H4 (cell line): ENCODE measurements at places on chromosomes 5 and 9.

DNA sequence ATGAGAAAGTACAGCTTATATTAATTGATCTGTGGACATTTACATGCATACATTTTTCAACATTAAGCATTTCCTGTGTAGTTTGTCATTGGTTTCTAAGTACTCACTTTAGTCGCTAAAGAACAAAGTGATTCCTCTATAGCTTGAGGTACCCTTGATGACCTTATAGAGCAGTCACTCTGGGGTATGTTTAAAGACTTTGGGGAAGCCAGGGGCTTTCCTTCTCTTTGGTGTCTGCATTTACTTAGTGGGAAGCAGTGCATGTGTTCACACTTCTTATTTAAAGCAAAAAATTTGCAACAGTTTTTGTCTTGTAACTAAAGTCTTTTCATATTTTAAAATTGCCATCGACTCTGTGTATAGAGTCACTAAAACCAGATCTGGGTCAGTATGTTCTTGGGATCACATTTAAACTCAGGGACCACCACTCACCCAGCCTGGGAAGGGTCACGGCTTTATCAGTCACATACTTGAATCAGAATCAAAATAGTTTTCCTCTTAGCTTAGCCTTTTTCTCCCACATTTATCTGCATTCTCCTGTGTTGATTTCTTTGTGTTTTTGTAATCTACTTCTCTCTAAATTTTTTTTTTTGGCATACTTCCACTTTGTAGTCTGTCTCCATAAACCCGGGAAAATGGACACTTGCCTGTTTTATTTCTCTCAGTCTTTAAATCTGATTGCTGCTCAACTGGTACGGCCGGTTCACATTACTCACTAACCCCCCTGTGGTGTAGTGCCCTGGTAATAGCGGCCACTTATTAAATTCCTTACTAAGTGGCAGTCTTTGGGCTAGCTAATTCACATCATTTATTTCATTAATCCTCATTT lies 143.9 kb upstream of the FBN2 start:
- no peak for DNase-seq

GRCh38 chr5:79961716-79962574 lies 29.1 kb downstream of the MTX3 start:
- no peak for DNase-seq

- no peak for DNase-seq
Measured at GRCh38 chr5:97135868-97136267, 6.5 kb downstream of the LIX1 start.

- DNase-seq: no peak
Measured at GRCh38 chr5:173235499-173236394, 741 bp upstream of the NKX2-5 start.

DNA sequence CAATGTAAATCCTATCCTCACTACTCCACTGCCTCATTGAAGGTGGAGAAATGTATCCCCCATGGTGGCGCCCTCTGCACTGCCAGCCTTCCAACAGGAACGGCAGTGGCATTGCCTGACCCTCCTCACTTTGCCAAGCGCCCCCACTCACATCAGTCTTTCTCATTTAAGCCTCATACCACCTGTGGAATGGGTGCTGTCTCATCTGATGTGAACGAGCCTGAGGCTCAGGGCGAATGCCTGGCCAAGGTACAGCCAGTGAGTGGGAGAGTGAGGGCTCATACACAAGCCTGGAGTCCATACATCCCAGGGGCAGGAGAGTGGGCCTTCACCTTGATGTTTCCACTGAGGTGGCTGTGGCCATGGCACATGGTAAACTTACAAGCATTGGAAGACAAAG lies 10.3 kb downstream of the F2RL2 start:
- DNase-seq: no peak

- no peak for DNase-seq
Measured at GRCh38 chr9:72150661-72151060, 1.4 kb downstream of the GDA start.

- DNase-seq: no peak
Measured at GRCh38 chr5:98031496-98031895, 742.0 kb upstream of the RGMB start.

DNA sequence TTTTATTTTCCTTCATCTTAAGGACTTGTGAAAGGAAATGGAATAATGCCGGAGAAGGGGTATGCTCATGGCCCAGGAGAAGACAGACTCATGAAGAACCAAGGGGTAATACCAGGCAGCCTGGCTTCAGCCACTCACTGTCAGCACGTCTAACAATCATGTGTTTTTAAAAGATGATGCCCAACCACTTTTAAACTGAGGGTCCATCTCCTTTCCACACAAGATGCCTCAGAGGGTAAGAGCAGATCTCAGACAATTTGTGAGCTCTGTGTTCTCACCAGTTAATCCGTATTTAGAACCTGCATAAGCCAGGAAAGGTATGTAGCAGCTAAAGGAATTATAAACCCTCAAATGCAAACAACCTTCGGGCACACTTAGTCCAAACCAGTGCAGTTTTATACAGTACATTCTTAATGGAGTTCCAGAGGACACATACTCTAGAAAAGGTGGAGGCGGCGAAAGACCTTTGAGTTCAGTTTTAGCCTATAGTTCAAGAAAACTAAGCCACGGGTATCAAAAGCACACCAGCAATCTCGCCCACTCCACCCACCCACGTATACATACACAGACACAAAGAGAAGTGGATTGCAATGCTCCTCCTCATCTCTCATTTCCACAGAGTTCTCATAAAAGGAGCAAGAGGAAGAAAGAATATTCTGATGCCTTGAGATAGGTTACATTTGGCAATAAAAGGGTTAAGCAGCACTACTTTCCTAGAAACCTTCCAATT lies 2.6 kb downstream of the DIAPH1 start:
- DNase-seq: no peak

DNA sequence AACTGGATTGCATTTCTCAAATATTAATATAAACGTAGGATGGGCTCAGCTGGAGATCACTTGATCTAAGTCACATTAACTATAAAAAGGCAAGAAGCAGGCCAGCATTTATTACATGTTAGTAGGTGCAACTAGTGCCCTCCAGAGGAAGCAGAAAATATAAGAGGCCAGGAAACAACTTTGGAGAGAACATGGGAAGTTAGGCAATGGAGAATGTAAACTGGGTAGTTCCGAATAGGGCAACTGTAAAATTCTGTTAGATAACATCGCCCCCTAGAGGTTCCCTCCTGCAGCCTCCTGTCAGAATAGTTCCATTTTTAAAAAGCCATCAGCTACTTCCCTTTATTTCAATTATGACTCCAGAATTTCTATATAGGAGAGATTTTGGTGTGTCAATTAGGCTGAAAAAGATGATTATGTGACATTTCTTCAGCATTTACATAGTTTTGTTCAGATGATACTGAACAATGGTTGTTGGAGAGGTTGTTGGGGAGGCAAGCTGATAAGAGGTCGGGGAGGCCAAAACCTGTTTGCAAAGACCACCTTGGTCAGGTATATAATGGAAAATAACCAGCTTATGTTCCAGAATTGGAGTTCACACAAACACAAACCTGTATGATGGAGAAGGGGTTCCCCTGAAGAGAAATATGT lies 22.4 kb downstream of the CCL28 start:
- DNase-seq: peak; percentile 94

DNA sequence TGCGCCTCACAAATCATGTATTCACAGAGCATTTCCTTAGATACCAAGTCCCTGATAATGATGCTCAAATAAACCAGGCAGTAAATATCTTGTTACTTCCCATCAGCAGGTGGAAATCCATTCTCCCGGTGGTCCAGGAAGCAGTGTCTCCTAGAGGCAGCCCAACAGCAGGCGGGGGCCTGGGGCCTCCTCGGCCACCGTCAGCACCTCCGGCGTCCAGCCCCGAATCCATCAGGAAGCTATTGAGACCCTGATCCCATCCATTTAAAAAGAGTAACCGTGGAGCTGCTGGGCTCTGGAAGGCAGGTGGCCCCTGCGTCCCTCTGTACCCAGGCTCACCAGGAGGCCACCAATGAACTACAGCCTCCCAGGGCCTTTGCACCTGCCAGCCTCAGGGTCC lies 54.0 kb downstream of the VAV2 start:
- no peak for DNase-seq

GRCh38 chr5:147415651-147416050 lies 94.2 kb downstream of the DPYSL3 start:
- DNase-seq: no peak

- DNase-seq: no peak
Measured at GRCh38 chr5:54113060-54113459, 197.3 kb downstream of the ARL15 start.

DNA sequence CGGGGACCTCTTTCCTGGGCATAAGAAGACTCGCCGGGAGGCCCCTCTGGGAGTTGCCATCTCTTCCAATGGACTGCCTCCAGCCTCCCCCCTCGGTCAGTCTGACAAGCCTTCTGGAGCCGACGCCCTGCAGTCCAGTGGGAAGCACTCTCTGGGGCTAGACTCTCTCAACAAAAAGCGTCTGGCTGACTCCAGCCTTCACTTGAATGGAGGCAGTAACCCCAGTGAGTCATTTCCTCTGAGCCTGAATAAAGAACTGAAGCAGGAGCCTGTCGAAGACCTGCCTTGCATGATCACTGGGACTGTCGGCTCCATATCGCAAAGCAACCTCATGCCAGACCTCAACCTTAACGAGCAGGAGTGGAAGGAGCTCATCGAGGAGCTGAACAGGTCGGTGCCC lies 28.4 kb upstream of the LTC4S start:
- peak; percentile 63 for DNase-seq

DNA sequence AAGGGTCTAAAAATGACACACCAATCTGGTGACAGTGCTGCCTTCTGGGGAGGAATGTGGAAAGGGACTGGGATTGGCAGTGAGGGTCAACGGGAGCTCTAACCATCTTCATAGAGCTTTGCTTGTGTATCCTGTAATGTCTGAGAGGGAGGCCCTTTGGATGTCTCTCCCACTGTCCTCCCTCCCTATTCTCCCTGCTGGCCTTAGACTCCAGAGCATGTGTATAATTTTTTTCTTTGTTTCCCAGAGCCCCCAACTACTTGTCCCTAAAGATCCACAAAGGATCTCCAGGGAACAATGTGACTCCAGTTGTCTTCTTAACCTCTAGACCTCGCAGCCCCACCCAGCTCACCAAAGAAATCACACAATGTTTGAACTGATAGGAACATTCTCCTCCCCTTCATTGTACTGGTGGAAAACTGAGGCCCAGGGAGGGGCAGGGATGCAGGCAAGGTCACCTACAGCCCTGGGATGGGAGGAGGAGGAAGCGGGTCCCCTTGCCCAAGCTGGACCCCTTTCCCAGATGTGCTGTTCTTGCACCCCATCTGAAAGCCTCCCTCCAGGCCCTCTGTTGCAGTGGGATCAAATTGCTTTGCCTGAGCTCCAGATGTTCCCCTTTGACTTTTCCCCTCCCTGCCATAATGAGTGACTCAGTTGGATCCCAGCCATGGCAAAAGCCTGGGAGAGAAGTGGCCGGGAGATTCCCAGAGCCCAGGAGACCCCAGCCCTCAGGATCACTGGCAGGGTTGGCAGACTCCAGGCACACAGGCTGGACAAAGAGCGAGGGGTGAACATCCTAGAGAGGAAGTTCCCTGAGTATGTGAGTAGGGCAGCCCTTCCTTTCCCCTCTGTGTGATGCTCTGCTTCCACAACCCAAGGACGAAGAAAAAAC lies 21.8 kb downstream of the SPARC start:
- no peak for DNase-seq

DNA sequence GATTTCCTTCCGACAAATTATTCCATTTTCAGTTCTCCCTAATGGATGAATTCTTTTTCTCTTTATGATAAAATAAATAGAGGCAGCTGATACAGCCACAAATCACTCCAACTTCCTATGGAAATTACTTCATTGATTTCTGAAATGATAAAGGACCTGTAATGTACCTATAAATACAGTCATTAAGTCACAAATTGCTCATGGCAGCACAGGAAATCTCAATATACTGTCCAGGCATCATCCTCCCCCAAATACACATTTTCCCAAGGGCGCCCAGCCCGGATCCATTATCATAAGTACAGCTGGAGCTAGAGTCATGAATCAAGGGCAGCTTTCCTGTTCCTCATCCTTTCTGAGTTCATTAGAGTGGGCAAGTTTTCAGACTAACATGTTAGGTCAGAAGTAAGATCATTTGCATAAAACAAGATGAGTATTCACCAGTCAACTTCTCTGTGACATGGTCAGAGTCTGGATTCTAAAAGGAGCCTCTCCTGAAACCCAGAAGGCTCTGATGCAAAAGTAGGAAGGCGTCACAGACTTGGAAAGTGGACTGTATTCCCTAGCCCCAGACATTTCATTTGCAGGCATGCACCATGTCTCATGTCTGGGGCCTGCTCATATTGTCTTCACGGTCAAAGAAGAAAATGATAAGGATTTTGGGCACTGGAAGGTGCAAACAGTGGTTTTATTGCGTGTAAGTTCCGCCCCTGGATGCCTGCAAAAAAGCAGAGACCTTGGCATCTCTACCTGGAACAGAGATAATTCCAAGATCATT lies 383.2 kb downstream of the PLK2 start:
- DNase-seq: no peak

GRCh38 chr5:82839881-82840280 lies 237.3 kb downstream of the TMEM167A start:
- DNase-seq: no peak

- no peak for DNase-seq
Measured at GRCh38 chr5:154372661-154373060, 73.1 kb upstream of the SAP30L start.

DNA sequence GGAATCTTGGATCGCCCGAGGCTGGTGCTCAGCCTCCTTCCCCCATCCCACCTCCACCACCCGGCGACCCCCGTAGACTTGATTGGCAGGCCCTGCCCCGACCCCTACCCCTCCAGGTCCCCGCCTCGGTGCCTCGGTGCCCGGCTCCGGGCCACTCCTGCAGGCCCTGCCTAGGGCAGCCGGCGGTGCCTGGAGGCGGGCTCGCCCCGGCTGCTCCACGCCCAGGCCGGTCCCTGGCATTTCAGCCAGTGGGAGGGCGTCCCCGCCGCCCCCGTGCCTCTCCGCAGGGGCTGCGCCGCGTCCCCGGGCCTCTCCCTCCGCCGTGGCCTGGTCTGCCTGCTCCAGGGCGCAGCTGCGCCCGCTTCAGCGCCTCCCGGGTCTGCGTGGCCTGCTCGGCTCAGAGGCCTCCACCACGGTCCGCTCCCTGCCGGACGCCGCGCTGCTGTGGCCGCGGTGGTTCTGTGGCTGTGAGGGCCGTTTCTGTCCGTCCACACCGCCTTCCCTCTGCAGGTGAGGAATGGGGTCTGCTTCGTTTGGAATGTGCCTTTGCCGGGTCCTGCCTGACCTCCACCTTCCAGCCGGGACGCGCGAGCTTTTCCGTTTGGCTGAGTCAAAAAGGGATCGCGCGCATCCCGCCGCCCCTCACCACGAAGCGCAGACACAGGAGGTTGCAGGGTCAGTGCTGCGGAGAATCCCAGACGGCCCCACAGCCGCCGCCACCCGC lies 48.3 kb upstream of the IRX4 start:
- no peak for DNase-seq

DNA sequence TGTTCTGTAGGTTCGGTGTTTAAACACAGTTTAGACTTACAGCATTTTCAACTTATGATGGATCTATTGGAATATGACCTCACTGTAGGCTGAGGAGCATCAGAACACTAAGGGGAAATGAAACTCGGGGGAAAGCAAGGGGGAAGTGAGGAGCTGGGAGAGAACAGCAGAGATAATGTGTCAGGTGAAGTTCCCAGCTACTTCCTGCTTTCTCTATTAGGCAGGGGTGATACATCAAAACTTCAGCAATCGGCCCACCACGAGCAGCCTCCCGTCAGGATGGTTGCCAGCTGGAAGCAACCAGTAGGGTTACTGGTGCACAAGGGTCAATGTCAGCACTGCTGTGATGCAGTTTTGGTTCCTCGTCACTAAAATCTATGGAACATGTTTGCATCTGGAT lies 34.3 kb downstream of the FAT2 start:
- no peak for DNase-seq

- no peak for DNase-seq
Measured at GRCh38 chr5:131224387-131225201, 39.3 kb upstream of the CDC42SE2 start.

- no peak for DNase-seq
Measured at GRCh38 chr5:44387406-44387805, 1.8 kb downstream of the FGF10 start.
